ENCODE measurements at places on chromosomes 1 and 21.

GRCh38 chr1:56222914-56223540, 356.3 kb downstream of the PLPP3 start:
- DNase-seq = no peak

DNA sequence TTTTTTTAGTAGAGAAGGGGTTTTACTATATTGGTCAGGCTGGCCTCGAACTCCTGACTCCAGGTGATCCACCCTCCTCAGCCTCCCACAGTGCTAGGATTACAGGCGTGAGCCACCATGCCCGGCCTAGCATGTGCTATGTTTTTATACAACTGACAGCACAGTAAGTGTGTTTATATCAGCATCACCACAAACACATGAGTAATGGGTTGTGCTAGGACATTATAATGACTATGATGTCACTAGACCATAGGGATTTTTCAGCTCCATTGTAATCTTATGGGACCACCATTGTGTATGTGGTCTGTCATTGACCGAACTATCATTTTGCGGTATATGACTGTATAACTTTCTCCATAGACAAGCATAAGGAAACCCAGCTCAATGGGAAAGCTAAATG, 6.3 kb downstream of the LEFTY2 start:
- DNase-seq = no peak

- DNase-seq = peak; percentile 37
Observed at GRCh38 chr1:211329764-211330201, 3.1 kb downstream of the TRAF5 start.

- DNase-seq = peak; percentile 54
Observed at GRCh38 chr1:68346188-68346808, 103.5 kb downstream of the RPE65 start.

- DNase-seq = no peak
Observed at GRCh38 chr1:156245451-156246232, 2.2 kb downstream of the PAQR6 start.

DNA sequence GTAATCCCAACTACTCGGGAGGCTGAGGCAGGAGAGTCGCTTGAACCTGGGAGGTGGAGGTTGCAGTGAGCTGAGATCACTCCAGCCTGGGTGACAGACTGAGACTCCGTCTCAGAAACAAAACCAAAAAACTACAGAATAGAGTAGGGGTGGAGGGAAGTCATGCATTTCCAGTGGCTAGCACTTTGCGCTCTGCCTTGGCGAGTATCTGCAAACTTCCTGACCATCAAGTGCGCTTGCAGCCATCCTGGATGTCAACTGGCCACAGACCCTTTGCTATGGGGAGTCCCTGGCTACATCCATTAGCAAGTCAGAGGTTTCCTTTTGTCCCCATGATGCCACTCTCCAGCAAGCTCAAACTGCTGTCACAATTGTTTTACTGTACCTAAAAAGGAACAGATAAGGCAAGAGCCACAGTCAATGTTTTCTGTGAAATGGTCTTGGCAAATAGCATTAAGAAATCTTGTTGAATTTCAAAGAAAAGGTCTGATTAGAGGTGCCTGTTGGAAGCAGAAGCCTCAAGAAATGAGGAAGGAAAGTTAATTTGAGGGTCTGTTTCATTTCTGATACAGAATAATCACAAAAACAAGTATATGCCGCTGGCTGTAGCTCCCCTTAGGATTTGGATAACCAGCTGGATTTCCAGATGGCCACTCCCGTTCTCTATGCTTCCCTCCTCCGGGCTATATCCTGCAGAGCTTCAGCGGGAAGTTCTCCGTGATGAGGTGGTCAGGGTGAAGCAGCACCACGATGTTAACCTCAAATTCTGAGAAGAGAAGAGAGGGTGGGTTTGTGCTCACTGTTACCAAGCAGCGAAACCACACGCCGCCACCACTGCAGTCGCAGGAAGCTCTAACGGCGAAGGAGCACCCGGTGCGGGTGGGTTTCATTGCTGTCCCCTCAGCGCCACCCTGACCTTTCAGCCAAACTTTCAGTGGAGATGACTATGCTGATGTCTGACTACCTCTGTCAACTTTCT, 42.0 kb downstream of the VPS26C start:
- DNase-seq = no peak

GRCh38 chr1:165073185-165074007, 283.1 kb downstream of the LMX1A start:
- peak; percentile 72 for DNase-seq

- DNase-seq = peak; percentile 53
Observed at GRCh38 chr1:76690766-76691165, 176.5 kb upstream of the ST6GALNAC5 start.

DNA sequence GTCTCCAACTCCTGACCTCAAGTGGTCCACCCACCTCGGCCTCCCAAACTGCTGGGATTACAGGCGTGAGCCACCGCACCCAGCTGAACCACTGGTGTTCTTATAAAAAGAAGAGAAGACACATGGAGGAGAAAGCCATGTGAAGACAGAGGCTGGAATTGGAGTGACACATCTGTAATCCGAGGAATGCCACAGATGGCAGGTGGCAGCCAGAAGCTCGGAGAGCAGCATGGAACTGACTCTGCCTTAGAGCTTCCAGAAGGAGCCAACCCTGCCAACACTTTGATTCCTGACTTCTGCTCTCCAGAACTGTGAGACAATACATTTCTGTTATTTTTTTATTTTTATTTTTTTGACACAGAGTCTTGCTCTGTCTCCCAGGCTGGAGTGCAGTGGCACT, 59.0 kb upstream of the ATP2B4 start:
- no peak for DNase-seq

DNA sequence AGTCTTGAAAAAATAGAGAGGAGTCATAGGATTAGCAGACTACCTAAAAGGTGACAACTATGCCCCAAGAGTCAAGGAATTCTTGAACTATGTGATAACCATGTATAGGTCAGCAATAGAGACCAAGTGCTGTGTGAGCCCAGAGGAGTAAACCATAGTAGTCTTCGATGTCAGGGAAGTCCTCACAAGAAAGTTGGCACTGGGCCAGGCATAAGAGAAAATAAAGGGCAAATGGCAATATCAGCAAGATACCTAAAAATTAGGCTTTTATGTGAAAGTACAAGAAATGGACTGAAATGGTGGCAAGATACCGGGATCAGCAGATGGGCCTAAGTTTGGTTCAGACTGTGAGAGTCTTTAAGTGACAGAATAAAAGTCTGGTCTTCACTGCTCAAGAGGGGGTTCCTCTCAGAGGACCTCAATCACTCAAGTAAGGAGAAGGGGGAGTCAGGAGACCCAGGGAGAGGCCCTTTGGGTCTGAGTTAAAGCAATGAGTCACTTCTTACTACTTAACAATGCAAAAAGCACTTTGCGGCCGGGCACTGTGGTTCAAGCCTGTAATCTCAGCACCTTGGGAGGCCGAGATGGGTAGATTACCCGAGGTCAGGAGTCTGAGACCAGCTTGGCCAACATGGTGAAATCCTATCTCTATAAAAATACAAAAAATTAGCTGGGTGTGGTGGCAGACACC, 95.0 kb downstream of the TEX35 start:
- no peak for DNase-seq

DNA sequence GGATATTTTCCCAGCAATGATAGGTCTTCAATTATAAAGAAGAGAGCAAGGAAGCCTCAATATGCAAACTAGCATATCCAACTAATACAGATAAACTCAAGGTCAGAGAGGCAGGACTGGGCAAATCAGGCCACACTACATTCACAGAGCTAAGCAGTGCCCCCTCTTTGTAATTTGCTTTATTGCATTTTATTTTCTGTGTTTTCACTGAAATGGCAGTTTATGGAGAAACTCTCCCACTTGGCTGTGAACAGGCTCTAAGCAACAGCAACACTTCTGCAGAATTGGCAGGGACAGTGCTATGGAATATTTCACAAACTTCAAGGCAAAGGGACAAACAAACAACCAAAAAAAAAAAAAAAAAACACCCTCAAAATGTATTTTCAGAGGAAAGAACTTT, 93.4 kb upstream of the SOD1 start:
- DNase-seq = peak; percentile 30

DNA sequence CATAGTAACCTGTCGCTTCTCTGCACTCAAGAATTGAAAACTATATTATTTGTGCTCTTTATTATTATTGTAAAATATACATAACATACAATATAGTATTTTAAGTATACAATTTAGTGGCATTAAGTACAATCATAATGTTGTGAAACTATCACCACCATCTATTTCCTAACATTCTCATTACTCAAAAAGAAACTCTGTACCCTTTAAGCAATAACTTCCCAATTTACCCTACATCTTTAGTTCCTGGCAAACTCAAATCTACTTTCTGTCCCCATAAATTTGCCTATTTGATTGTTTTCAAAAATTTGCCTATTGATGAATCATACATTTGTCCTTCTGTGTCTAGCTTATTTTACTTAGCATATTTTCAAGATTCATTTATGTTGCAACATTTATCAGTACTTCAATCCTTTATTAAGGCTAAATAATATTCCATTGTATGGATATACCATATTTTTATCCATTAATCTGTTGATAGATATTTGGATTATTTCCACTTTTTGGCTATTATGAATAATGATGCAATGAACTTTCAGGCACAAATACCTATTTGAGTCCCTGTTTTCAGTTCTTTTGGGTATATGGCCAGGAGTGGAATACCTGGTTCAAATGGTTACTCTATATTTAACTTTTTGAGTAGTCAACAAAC, 99.6 kb upstream of the DMRTA2 start:
- DNase-seq = no peak

- DNase-seq = peak; percentile 95
Observed at GRCh38 chr1:62177621-62178020, 17.0 kb upstream of the L1TD1 start.

- DNase-seq = no peak
Observed at GRCh38 chr21:43318841-43319781, 107.8 kb downstream of the SIK1 start.

DNA sequence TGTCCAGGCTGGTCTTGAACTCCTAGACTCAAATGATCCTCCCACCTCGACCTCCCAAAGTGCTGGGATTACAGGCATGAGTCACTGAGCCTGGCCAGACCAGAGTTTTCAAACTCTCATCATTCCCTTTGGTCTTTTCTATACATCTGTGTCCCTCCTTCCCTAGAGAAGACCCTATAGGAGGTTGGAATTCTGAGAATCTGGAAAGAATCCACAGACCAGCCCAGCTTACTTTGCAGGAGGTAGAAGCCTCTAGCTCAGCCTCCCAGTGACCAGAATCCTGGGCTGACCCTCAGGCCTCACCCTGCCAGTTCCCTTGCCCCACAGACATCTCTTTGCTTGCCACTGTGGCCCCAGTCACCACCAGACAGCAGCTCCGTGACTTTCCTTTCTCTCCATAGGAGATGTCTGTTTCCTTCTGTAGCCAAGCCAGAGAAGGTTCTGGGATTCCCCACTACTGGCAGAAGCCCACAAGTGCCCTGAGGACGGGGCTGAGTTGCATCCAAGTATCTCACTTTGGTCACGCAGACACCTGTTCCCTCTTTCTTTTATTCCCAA, 34.7 kb upstream of the KHDRBS1 start:
- peak; percentile 88 for DNase-seq

GRCh38 chr1:12386130-12386529, 156.3 kb downstream of the VPS13D start:
- no peak for DNase-seq

- DNase-seq = no peak
Observed at GRCh38 chr1:12518931-12519692, 98.9 kb downstream of the DHRS3 start.

GRCh38 chr1:161324020-161324419, 9.8 kb downstream of the SDHC start:
- no peak for DNase-seq

DNA sequence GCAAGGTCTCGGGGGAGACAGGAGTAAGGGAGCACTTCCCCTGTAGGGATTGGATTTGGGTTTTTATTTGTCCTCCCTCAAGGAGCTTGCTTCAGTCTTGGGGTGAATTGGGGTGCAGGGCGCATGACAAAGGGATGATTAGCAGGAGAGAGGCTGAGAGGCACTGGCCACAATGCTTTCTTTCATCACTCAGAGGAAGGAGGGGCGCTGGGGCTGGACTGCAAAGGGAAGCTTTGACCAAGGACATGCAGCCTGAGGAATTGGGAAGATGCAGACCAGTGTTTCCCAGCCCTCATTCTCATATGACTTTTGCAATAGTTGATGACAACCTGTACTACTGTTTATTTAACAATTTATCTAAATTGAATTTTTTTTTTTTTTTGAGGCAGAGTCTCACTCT, 34.1 kb upstream of the PDPN start:
- no peak for DNase-seq

GRCh38 chr1:205521686-205522085, 17.2 kb downstream of the CDK18 start:
- no peak for DNase-seq

GRCh38 chr1:151997284-151997570, 3.6 kb upstream of the S100A10 start:
- no peak for DNase-seq

DNA sequence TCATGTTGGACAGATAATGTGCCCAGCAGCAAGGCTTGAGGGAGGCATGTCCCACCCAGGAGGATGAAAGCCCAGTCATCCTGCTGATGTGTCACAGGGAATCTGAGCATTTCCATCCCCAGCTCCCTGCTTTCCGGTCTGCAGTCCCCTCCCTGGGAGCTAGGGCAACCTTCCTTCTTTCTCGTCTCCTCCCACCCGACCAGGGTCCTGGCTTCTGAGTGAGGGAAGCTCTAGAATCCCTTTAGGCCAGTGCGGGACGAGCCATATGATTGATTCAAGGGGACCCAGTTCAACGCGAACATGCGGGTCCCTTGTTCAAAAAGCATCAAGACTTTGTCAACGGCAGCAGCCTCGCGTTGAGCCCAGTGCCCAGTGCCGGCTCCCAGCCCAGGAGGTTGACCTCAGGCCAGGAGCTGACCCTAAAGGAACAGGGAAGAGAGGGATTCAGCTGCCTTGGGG, 96.7 kb upstream of the TMPRSS2 start:
- DNase-seq = peak; percentile 64

DNA sequence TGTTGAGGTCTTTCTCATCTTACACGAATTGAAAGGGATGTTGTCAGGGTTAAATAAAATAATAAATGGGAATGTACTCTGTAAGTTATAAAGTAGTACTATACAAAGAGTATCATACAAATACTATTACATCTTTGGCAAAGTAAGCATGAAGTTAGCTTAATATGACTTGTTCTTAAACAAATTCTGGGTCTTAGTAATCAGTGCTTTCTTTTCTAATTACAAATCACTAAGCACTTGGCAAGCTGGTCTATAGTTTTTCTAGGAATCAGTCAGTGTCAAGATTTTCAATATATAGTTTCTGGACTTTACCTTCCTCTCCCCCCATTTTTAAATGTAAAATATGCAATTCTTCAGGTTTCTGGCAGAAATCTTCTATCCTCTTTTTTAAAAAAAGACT, 6.9 kb downstream of the LYST start:
- DNase-seq = no peak

GRCh38 chr21:38487901-38488639, 10.2 kb downstream of the ERG start:
- DNase-seq = no peak

DNA sequence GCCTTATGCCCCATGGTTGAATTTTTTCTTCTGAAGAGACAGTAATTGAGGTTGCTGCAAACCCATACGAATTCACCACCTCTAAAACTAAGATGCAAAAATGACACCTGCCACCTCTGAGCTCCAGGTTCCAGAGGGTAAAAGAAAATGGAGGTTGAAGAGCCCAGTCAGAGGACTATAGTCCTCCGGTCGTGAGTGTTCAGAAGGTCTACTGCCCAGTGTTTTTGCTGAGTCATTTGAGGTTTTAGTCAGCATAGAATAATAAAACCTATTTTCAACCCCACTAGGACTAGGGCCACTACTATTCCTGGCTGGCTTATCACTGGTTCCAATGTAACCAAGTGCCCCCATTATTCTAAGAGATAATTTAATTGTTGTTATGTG, 12.9 kb upstream of the SLAMF7 start:
- no peak for DNase-seq

GRCh38 chr1:87330057-87330884, 1.6 kb downstream of the LMO4 start:
- peak; percentile 88 for DNase-seq

- DNase-seq = no peak
Observed at GRCh38 chr1:184194236-184194635, 142.7 kb downstream of the TSEN15 start.
